ENCODE measurements at places on chromosomes 1 and 21.

- DNase-seq: no peak
Measured at GRCh38 chr1:32878637-32879041, 7.7 kb upstream of the HPCA start.

- DNase-seq: no peak
Measured at GRCh38 chr1:109904105-109904817, 6.4 kb upstream of the CSF1 start.

- DNase-seq: no peak
Measured at GRCh38 chr1:25587290-25587689, 29.3 kb upstream of the MAN1C1 start.

DNA sequence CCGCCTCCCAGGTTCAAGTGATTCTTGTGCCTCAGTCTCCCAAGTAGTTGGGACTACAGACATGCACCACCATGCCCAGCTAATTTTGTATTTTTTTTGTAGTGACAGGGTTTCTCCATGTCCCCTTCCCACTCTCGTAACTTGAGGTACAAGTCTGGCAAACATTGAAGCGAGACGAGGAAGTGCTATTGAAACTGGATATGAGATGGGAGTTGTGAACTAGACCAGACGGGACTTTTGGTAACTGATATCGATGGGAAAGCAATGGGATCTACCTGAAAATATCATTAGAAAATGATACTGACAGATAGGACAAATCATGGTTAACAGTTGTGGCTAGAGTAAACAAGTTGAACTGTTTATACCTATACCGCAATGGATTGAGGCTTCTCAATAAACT is 95.2 kb upstream of the TRABD2B start:
- no peak for DNase-seq

- DNase-seq: no peak
Measured at GRCh38 chr1:188061881-188062280, 1233.1 kb downstream of the PLA2G4A start.

DNA sequence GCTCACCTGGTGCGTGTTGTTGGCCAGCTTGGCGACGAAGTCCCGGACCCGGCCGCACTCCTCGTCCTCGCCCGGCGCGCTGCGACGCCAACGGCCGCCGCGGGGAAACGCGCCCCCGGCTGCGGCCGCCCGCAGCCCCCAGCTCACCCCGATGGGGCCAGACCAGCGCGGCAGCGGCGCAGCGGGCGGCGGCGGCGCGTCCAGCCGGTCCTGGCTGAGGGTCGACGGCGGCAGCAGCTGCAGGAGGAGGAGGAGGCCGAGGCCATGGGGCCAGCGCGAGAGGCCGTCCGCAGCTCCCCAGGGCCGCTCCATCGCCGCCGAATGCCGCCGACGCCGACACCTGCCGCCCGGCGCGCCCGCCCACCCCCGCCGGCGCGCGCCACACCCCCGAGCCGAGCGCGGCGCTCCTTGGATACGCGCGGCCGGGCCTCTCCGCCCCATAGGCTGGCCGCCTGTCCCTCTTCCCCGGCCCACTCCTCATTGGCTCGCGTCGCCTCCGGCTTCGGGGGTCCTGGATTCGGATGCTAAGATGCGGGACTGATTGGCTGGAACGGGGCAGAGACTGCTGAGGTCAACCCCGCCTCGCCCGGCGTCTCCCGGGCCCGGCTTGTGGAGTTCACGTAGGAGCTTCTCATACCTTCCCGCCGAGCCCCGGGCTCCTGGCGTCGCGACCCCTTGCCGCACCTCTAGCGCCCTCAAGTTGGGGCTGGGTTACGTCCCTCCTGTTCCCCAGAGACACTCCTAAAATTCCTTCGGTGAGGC is at the start of gene SORT1:
TSS of gene SORT1 (minus strand) at position 338 of the 762 bp plus-strand sequence. CDS start at position 312, 26 bp downstream.
- peak; percentile 82 for DNase-seq

GRCh38 chr1:94107141-94107540 is 13.8 kb downstream of the ABCA4 start:
- DNase-seq: no peak

- no peak for DNase-seq
Measured at GRCh38 chr1:240136402-240136801, 44.7 kb downstream of the FMN2 start.

- no peak for DNase-seq
Measured at GRCh38 chr1:174072581-174072980, 50.4 kb upstream of the RC3H1 start.

GRCh38 chr1:6246497-6247467 is 2.8 kb downstream of the HES3 start:
- peak; percentile 84 for DNase-seq

DNA sequence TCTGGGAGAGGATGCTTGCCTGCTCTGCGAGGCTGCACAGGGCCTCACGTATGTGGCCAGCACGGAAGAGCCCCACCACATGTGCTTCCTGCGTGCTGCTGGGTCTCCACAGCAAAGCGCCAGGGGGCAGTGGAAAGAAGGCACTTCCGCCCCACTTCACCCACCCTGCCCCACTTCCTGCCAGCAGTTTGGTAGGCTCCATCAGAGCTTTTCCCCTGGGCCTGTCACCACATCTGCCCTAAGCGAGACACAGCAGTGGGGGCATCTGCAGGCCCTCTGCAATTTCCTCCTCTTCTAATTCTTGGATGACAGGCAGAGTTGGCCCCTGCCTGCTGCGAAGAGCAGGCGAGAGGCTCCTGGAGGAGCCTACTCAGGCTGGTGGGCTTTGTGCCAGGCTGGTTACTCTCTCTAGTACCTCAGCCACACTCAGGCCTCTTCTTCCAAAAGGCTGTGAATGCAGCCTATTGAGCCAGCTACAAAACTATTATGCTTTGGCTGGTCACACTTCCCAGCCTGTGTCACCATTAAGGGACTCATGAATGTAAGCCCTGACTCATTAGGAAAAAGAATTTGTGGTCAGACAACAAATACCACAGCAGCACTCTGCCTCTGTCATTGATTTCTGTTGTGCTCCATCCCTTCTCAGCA is 25.0 kb downstream of the CD244 start:
- peak; percentile 88 for DNase-seq

GRCh38 chr1:229098903-229099578 is 171.9 kb upstream of the RAB4A start:
- DNase-seq: no peak

GRCh38 chr1:244354810-244355278 is 96.9 kb downstream of the ADSS2 start:
- peak; percentile 52 for DNase-seq

GRCh38 chr1:25550683-25551310 is 7.4 kb downstream of the LDLRAP1 start:
- DNase-seq: no peak

- no peak for DNase-seq
Measured at GRCh38 chr1:10598389-10598702, 123.6 kb downstream of the PEX14 start.
